ENCODE measurements at places on chromosomes 6 and 20. TPM values are rescaled to one million over a fixed set of nuclear protein-coding genes. Genes with fewer than 3 reads are reported as not detected.
A peak's percentile ranks its signal among the peaks of the same experiment; 100 is the strongest.

DNA sequence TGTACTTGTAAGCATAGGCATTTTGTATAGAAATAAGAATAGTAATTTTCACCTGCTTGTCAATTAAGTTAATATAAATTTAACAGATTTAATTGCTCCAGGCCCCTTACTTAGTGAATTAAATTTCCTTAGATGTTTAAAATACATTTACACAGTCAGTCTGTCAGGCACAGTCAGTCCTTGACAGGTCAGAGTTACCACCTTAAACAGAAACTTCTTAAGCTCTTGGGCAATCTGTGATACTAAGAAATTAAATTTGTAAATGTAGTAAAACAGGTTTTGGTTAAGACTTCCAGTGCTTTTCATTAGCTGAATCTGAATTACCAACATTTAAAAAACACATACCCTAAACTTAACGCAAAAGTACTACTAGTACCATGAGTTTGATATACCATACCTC is 15.9 kb downstream of the PTPRA start:
- H3K4me3 ChIP-seq, result no peak overlapping the region
- DNase-seq, result no peak
- H3K4me1 ChIP-seq, result no peaks in the 10 kb centered on the region
- no peaks in the 10 kb centered on the region for H3K27me3 ChIP-seq
- H3K27ac ChIP-seq, result no peak overlapping the region

- no peaks in the 10 kb centered on the region for H3K36me3 ChIP-seq
- no peak overlapping the region for H3K4me3 ChIP-seq
- no peaks in the 10 kb centered on the region for H3K4me1 ChIP-seq
- H3K27me3 ChIP-seq, result no peaks in the 10 kb centered on the region
Observed at GRCh38 chr6:109834131-109834530, 143.0 kb downstream of the FIG4 start.

DNA sequence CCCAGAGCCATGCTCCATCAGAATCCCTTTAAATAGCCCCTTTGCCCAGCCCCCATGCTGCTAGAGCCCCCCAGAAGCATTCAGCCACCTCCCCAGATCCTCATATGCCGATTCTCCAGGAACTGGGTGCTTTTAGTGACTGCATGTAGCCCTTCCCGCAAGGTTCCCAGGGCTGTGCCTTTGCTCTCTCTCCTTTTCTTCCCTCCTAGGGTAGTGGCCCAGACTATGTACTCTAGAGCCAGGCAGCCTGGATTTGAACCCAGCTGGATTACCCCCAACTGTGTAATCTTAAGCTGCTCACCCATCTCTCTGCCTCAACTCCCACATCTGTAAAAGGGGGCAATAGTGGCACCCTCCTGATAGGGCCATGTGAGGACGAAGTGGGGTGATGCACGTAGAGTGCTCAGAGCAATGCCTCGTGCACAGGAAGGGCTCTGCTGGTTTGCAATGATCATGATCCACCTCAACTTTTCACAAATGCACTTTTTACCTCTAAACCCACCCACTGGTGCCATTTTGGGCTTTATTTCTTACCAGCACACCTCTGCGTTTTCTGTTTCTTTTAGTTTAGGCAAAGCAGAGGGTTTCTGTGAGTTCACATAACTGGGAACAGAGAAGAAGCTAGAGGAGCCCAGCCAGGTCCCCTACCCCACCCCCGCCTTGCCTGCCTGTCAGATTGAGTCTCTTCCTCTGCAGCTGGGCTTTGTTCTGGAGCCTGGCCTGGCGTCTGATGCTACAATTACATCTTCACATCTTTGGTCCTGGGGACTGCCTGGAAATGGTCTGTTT is 396.5 kb downstream of the RNGTT start:
- no peaks in the 10 kb centered on the region for H3K4me1 ChIP-seq
- no peak overlapping the region for H3K27ac ChIP-seq
- DNase-seq, result no peak
- no peaks in the 10 kb centered on the region for H3K27me3 ChIP-seq
- H3K4me3 ChIP-seq, result no peak overlapping the region

DNA sequence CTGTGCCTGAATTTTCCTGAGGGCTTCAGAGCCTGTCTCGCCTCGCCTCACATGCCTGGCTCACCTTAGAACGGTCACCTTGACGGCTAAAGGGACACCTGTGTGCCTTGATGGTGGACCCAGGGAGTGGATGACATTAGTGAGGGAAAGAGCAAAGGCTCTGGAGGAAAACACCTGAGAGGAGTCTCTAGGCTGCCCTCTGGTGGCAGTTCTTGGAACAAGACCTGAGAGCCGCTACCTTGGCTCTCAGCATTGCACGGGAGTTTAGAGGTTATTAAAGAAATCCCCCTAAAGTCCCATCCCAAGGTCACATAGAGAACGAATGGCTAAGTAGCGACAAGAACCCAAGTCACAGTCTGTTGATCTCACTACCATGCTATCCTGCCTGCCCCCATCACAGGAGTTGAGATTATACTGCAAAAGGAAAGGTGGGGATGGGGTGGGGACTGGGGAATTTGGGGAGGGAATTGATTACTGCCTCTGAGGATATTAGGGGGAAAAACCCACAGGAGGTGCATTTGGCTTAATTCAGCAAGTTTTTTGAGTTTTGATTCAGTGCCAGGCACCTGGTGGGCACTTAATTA is 7.9 kb upstream of the CDSN start:
- no peak overlapping the region for H3K4me3 ChIP-seq
- H3K27me3 ChIP-seq, result no peaks in the 10 kb centered on the region
- peak; percentile 74 for DNase-seq

DNA sequence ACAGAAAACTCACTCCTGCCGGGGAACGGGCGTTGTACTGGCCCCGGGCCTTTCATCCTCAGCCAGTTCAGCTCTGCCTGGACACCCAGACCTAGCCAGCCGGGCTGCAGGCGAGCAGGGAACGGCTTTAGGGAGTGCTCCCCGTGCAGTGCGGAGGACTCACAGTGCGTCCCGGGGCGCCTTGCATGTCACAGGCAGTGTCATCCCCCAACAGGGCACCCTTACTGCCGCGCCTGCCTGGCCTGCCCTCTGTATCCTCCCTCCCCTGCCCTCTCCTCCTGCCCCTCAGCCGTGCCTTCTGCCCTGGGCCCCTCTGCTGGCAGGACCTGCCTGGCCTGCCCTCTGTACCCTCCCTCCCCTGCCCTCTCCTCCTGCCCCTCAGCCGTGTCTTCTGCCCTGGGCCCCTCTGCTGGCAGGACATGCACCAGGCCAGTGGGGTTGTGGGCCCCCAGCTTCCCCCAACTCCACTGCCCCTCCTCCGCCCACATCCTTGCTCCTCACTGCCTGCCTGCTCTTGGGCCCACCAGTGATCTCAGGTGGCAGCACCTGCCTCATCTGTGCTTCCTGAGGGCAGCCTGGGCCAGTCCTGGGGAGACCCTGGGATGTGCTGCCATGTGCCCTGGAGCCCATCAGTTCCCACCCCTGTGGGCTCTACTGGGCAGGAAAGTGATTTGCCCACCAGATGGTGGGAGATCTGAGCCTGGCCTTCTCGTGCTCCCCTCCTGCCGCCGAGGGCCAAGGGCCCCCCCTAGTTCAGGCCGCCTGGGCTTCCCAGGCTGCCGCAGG is 43.0 kb downstream of the PYGB start:
- no peak overlapping the region for H3K4me3 ChIP-seq
- H3K27ac ChIP-seq, result no peak overlapping the region
- H3K4me1 ChIP-seq, result peaks cover 6% of the 10 kb centered on the region
- DNase-seq, result peak; percentile 74
- no peaks in the 10 kb centered on the region for H3K27me3 ChIP-seq
- H3K36me3 ChIP-seq, result peaks cover 6% of the 10 kb centered on the region

- H3K36me3 ChIP-seq, result peaks cover 2% of the 10 kb centered on the region
- no peaks in the 10 kb centered on the region for H3K4me1 ChIP-seq
- no peak overlapping the region for H3K27ac ChIP-seq
- DNase-seq, result no peak
- no peak overlapping the region for H3K4me3 ChIP-seq
- no peaks in the 10 kb centered on the region for H3K27me3 ChIP-seq
Observed at GRCh38 chr6:118467181-118467580, 80.9 kb upstream of the PLN start.

DNA sequence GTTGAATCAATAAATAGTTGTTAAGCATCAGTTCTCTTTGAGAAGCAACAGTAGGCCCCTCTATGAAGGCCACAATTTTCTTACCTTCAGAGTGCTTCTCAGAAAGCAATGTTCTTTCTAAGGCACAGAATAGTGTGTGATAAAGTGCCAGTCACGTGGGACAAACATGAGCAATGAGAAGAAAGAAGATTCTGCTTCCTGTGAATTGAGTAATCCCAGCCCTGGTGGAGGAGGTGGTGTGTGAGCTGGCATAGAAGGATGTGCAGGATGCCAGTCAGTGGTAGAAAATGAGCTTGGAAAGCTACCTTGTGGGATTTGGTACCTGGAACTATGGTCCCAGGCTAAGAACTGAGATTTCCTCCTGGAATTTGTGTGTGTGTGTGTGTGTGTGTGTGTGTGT is 21.7 kb downstream of the KIZ start:
- H3K4me3 ChIP-seq, result no peak overlapping the region
- no peaks in the 10 kb centered on the region for H3K4me1 ChIP-seq
- H3K36me3 ChIP-seq, result peaks cover 4% of the 10 kb centered on the region
- H3K27ac ChIP-seq, result no peak overlapping the region
- H3K27me3 ChIP-seq, result no peaks in the 10 kb centered on the region
- DNase-seq, result no peak

- DNase-seq, result no peak
- H3K27ac ChIP-seq, result no peak overlapping the region
- no peaks in the 10 kb centered on the region for H3K4me1 ChIP-seq
- no peaks in the 10 kb centered on the region for H3K36me3 ChIP-seq
Observed at GRCh38 chr6:34717466-34717865, 20.9 kb upstream of the ILRUN start.

DNA sequence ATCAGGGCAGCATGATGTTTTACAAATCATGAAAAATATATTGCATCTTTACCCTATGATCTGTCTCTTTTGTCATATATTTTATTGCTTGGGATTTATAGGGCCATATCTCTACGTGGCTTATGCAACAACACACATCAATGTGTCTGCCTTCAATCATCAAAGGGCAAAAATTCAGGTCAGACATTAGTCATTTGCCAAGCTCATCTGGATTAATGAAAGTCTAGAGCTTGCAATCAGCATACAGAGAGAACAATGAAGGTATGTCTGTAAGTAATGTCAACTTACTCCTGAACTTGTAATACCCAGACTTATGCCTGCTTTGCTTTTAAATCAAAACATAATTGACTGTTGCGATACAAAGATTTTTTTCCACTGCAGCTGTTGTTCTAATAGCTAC is 282.7 kb downstream of the HAO1 start:
- H3K36me3 ChIP-seq, result no peaks in the 10 kb centered on the region
- no peaks in the 10 kb centered on the region for H3K4me1 ChIP-seq
- no peak for DNase-seq
- H3K27me3 ChIP-seq, result no peaks in the 10 kb centered on the region
- no peak overlapping the region for H3K4me3 ChIP-seq
- H3K27ac ChIP-seq, result no peak overlapping the region

DNA sequence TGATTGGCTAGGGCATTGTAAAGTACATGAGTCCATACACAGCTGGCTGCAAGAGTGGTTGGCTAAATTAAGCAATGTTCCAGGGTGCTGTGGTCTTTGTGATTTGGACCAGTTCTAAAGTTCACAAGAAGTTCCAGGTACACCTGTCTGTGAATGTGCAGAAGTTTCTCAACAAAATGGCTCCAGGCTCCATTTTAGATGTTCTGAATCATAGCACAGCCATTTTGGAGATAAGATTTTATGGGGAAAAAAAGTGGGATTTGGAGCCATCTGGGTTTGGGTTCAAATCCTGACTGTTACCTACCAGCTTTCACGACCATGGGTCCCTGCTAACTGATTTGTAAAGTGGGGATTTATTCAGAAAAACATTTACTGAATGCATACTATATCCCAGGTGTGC is 82.1 kb downstream of the GRM1 start:
- H3K27ac ChIP-seq, result no peak overlapping the region
- H3K27me3 ChIP-seq, result no peaks in the 10 kb centered on the region
- no peaks in the 10 kb centered on the region for H3K4me1 ChIP-seq
- no peak overlapping the region for H3K4me3 ChIP-seq
- DNase-seq, result no peak

GRCh38 chr20:20624914-20625313 is 87.5 kb downstream of the RALGAPA2 start:
- no peak overlapping the region for H3K27ac ChIP-seq
- no peaks in the 10 kb centered on the region for H3K4me1 ChIP-seq
- no peaks in the 10 kb centered on the region for H3K27me3 ChIP-seq
- peaks cover 24% of the 10 kb centered on the region for H3K36me3 ChIP-seq
- DNase-seq, result no peak
- no peak overlapping the region for H3K4me3 ChIP-seq

DNA sequence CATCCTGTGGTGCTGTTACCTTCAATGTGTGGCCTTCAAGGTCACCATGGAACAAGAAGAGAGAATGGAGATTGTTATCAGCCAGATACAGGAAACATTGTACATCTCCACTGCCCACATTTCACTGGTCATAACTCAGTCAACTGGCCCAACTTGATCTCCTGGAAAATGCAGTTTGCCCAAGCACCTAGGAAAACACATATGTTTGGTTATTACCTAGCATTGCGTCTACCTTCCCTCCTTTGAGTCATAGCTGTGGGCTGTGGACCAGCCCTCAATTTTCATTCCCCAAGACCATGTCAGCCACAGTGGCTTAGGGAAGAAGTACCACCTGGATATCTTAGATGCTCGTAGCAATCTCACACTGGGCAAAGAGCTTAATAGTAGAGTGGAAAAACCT is 513.4 kb downstream of the KIF16B start:
- H3K27ac ChIP-seq, result no peak overlapping the region
- H3K27me3 ChIP-seq, result no peaks in the 10 kb centered on the region

DNA sequence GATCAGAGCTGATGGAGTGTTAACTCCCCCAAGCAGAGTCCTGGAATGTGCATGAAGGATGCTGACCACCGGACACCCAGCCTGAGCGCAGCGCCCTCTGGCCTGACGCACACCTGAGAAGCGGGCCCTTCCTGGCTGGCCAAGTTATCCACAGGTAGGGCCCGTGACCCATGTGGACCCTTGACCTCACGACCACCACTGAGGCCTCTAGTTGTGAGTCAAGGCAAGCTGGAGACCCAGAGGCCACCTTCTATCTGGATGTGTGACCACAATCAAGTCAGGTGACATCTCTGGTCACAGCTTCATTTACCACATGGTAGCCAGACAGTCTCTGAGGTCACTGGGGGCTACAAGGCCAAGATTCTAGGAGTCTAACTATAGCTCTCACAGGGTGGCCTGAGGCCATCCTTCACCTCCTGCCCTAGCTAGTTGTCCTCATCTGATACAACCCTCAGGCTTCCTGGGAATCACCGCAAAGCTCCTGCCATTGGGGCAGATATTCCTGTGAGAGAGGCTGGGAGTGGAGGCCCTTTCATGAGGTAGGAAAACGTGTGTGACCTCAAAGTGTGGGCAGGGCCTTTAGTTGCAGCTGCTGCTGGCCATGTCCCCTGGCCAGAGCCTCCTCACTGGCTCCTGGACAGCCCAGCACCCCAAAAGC is 53.1 kb downstream of the DSTN start:
- H3K36me3 ChIP-seq, result peaks cover 53% of the 10 kb centered on the region
- no peak overlapping the region for H3K4me3 ChIP-seq
- H3K4me1 ChIP-seq, result no peaks in the 10 kb centered on the region
- peak; percentile 54 for DNase-seq

Gene SPAG4
- 16.0 TPM for total RNA-seq

Gene PRL
- total RNA-seq, result not detected
